ENCODE measurements at places on chromosomes 7 and 10.

DNA sequence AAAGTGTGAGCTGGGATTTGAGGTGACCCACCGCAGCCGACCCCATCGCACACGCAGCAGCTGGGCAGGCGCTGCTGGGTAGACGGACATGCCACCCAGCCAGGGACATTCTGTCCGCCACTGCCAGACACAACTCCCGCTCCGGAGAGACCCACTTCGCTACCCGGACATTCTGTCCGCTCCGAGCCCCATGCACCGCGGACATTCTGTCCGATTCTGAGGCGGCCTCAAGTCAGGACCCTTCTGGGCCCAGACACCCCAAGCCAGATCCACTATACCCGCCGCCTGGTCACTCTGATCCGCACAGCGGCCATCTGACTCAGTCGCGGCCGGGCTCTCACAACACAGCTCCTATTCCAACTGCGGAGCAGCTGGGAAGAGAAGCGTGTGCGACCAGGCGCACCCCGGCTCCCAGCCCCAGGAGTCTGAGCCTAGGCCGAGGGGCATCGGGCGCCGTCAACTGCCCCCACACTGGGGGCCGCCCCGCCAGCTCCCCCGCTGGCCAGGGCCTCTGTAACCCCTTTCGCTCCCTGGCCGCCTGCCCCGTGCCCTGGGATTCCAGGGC lies 763 bp downstream of the PITX3 start:
- no peak for DNase-seq

GRCh38 chr10:49739426-49739825 lies 22.7 kb downstream of the OGDHL start:
- DNase-seq: no peak

DNA sequence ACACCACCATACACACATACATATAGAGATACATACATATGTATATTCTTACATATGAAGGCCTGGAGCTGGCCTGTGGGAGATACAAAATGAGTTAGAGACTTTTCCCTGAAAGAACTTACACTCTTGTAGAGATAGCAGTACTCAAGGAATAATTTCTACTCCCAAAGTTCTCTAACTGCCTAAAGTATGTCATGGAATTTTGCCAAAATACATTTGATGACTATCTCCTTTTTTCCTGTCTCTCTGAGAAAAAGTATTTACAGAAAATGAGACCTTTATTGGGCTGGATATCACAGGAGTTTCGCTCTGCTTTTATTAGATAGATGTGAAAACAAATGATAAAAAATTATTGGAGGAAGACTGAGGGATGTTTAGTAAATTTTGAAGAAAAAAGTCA lies 220.1 kb downstream of the POU6F2 start:
- DNase-seq: no peak

- no peak for DNase-seq
These were observed 115.8 kb downstream of the THSD7A start for GRCh38 chr7:11716185-11716584.

DNA sequence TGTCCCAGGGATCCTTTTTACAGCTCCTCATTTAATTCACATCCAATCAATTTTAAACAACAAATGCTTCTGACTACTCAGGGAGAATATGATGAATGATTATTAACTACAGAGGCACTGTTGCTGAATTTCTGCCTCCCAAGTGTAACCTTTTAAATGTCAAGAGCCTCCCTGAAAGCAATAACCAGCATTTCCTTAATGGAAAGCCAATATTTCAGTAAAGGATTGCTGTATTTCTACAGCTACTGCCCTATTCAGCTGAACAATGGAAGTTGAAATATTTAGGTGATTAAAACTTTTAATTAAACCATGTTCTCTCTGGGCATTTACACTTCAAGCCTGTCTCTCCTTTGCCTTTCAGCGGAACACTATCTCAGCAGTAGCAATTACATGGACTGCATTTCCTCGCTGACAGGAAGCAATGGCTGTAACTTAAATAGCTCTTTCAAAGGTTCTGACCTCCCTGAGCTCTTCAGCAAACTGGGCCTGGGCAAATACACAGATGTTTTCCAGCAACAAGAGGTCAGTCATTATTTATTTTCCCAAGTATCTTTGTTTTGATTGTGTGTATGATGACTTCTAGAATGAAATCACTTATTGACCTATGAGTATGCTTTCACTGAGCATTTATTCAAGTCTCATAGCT lies 304.7 kb downstream of the BICC1 start:
- DNase-seq: no peak

- no peak for DNase-seq
These were observed 237.4 kb downstream of the FOXP2 start for GRCh38 chr7:114652041-114652440.

DNA sequence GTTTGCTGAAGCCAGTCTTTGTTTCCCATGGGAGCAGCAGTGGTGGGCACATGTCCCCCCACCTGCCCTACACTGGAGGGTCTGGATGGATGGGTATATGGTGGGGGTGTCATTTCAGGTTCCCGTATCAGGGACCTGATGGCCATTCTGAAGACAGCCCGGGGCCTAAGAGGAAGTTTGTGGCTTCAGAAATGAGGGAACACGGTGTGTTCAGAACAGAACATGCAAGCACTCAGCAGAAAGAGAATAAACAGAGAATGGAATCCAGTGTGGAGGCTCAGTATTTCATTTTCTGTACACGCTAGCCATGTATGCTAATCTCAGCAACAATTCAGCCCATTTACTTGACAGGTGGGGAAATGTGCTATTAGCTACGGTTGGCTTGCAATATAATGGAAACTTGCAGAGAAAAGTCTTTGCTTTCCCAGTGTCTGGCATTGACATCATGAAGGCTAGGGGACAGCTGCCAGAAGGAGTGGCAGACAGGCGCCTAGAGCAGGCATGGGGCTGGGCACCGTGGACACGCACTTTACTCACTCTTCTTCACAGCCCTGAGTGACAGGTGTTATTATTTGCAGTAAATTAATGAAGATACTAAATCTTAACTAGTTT lies 98.6 kb downstream of the ELMO1 start:
- DNase-seq: no peak

- DNase-seq: no peak
These were observed 19.2 kb downstream of the PSAP start for GRCh38 chr10:71831646-71832552.

DNA sequence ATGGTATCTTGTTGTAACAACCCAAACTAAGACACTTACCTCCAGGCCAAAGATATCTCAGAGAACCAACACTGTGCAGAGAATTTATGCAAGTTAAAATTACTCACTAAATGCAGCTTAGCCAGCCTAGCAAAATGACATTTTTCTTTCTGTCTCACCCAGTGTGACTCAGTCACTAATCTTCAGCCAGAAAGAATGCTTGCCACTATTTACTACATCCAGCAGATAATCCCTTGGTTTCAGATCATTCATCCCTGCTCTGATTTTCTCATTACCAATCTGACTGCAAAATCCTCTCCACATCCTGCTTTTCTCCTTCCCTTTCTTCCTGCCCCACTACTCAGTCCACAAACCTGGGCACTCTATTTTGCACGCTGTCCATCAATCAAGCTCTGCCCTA lies 93.5 kb upstream of the NEBL start:
- DNase-seq: no peak

DNA sequence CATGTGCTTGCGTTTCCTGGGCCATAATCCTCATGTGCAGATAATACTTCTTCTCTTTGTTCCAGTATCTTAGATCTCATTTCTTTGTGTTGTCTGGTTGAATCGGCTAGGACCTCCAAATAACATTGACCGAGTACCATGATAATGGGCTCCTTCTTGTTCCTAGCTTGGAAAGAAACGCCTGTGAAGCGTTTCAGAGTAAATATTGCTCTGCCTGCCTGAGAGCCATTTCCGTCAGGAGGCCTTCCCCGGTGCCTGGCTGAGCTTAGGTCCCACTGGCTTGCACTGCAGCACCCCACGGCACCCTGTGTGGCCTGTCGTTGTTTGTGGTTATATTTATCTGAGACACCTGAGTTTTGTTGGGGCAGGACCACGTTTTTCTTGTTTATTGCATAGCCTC lies 17.7 kb downstream of the FOXK1 start:
- DNase-seq: no peak
